Stimulated activated CD4-positive, alpha-beta T cell treated with anti-CD3 and anti-CD28 coated beads, Interleukin-4, amount 100 ng/mL, for 48 hours (primary cell): ENCODE measurements at places on chromosomes 5 and 9.

DNA sequence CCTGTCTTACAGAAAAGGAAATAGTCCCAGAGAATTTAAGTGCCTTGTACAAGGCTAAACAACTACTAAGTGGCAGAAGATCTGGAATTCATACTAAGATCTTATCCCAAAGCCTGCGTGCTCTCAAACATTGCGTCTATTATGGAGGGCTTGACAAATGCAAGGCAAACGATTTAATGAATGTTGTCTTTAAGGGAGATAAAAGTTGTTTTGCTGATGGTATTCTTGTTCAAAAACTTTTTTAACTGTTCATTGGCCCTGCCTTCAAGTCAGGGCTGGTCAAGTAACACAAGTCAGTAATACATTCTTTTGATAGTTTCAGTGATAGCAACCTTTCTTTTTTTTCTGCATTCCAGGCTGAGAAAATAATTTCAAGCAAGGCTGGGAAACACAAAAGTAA, 1.7 kb upstream of the SLC38A9 start:
- DNase-seq, result no peak

DNA sequence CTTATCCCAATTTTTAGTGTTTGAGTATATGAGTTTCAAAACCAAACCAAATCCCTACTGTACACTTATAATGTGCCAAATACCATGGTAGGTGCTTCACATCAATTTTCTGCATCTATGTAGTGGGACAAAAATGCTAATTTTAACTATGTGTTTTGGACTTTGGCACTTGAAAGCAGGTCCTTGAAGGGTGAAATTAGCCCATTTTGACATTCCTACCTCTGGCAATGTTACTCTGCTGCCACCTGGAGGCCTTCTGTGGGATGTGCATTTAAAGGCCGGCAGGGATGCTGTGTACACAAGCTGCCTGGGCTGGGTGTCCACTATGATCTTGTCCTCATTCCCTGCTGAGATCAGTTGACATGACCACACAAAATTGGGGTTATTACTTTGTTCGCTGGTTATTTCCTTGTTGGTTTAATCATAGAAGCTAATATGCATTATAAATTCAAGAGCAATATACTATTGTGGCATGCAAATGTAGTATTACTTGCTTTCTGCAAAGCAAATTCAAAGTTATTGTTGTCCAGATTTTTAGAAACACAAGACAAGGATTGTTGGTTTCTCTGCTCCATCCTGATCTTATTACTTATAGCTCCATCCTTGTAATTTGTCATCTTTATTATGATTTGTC, 166.8 kb downstream of the ARHGEF28 start:
- peak; percentile 55 for DNase-seq

DNA sequence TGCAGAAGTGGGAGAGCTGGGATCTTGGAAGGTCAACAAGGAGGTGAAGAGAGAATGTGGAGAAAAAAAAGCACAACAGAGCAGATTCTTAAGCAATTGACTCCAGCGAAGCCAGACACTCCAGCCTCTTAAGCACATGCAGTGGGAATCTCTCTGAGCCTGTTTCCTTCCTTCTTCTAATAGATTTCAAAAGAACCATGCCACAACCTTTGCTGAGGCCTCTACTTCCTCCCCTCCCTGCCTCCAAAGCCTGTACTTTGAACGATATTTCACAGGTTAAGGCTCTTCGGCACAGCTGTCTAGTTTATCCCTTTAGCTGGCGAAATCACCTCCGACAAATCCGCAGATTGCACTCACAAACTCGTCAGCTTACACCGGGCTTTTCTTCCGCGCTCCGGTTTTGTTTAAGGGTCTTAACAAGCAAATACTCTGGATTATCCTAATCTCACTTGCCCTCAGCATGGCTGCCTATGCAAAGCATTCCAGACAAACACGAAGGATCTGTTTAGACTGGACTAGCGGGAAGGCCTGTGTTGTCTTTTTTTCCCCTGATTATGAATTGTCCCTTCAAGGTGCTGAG, 211.6 kb upstream of the PANK3 start:
- DNase-seq, result no peak

GRCh38 chr5:150272531-150272930, 17.0 kb downstream of the CAMK2A start:
- no peak for DNase-seq

DNA sequence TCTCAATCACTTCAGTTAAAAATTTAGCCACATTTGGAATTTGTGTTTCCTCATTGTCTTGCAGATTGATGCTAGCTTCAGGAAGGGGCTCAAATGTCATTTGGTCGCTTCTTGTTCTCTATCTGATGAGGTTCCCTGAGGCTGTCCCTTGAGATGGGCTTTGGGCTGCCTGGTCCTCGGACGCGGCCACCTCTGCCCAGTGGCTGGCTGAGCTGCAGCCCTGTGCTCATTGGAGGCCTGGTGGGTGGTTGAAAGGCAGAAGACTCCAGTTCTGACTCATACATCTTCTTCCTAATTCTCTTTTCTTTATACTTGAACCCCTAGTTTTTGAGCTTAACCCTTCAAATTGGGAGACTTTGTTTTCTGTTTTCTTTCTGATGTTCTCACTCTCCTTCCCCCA, 78.8 kb upstream of the NTRK2 start:
- DNase-seq, result no peak

DNA sequence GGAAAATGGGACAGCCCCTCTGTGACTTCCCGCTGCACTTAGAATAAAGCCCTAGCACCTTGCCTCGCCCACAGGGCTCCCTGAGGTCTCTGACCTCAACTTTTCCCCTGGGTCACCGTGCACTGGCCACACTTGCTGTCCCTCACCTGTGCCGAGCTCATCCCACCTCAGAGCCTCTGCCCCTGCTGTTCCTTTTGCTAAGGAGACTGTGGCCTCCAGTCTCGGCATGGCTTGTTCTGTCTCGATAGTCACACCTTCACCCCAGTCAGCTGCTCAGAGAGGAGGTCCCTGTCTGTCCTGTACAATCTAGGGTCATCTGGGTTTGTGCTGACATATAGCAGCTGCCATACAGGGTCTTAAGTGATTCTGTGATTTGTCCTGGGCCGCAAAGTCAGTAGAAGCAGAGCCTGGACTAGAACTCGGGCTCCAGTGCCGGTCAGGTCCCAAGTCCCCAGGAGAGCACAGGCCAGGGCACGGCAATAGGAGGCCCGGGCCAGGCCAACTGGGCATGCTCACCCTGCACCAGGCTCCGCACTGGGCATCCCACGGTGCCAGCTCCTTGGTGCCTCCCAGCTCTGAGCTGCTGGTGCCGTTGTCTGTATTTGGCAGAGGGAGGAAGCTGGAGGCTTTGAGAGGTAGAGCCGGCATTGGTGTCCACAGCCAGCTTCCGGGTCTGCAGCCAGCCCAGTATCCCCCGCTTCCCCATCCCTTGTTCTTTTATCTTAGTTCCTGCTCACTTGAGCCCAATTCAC, 35.2 kb downstream of the NCS1 start:
- no peak for DNase-seq

DNA sequence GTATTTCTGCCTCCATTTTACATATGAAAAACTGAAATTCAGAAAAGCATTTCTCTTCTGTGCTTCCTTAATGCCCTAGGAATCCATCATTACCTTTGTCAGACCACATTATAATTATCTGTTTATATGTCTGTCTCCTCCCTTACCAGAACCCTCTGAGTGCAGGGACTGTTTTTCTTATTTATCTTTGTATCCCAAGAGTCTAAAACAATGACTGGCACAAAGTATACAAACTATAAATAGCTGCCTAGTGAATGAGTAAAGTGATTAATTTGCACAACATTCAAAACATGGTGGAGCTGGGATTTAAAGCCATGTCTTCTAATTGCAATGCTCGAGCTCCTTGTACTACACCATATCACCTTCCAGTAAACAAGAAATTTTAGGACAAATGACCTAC, 49.3 kb upstream of the HK3 start:
- no peak for DNase-seq

GRCh38 chr5:31366941-31367340, 165.0 kb downstream of the DROSHA start:
- no peak for DNase-seq
